ENCODE measurements at places on chromosomes 4 and X.

DNA sequence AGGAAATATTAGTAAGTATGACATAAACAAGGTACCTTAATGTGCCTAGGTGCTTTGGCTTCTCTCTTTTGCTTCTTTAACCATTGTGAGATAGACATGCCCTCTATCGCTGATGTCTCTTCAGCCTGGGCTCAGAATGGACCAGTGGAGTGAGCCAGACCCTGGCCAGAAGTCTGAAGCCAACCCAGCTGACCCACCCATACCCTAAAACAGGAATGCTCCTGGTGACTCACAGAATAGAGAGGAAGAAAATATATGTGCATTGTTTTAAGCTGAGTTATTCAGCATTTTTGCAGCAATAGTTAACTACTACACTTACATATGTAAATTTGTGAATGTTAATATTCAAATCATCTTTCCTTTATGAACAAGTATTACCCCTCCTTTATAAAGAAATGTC lies 167.5 kb upstream of the PCDH10 start:
- DNase-seq = no peak

DNA sequence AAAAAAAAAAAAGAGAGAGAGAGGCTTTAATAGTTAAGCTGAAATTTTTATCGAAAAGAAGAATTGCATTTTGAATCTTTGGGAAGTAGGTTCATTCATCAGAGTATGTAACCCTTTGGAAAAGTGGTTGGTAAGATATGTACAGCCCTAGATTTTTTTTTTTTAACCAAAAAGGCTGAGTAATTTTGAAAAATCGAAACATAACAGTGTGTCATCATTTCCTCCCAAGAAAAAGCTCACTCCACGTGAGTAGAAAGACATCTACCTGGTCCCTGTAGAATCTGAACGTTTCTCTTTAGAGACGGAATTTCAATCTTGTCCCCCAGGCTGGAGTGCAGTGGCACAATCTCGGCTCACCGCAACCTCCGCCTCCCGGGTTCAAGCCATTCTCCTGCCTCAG lies 16.2 kb downstream of the SHOX start:
- no peak for DNase-seq

DNA sequence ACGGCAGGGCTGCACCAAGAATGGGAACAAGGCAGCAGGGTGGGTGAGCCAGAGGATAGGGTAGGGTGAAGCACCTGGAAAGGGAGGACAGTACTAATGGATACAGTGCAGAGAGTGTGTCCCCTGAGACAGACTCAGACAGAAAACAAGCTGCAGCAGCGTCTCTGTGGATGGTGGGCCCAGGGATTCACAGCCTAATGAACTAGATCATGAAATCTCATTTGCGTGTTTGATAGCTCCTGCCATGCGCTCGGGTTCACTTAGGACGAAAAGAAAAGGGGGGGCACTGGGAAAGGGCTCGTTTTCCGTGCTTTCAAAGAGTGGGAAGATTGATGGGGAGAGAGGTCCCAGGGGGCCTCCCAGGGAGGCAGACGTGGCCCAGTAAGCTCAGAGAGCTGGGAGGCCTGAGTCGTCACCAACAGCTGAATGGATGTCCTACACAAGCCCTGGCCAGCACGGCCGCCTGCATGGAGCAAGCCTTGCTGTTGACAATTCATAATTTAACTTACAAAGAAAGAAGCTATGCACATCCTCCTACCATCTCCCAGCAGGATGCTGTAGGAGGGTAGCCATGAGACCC lies 446.9 kb downstream of the BCOR start:
- DNase-seq = no peak

DNA sequence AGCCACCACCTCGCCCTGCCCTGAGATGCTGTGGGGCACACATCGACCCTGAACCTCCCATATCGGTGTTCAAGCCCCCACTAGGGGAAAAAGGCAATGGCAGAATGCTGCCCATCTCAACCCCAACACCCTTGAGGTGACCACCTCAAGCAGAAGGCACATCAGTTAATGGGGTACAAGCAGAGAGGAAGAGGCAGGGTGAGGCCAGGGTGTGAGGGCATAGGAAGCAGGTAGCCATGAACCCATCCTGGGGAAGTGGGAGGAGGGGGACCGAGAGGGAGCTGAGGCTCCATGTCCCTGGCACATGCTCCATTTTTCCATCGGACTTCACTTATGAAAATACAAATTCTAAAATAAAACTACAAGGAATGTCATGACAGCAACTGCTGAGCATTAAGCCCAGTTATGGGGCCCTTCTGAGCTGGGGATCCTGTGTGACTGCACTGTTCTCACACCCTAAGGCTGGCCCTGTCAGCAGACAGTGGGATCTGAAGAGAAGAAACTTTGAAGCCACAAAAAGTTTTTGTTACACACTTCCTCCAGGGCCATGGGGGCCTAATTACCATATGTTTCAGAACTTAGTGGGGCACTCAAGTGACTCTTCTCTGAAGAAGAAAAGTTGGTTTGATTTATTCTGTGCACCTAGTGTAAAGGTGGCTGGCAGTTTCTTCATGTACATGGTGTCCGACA lies 68.2 kb upstream of the FAM241A start:
- no peak for DNase-seq

- DNase-seq = no peak
Observed at GRCh38 chrX:123464709-123465108, 268.1 kb downstream of the THOC2 start.
